Tibial artery (tissue), 4 donors: ENCODE measurements at places on chromosomes 6 and 20.

DNA sequence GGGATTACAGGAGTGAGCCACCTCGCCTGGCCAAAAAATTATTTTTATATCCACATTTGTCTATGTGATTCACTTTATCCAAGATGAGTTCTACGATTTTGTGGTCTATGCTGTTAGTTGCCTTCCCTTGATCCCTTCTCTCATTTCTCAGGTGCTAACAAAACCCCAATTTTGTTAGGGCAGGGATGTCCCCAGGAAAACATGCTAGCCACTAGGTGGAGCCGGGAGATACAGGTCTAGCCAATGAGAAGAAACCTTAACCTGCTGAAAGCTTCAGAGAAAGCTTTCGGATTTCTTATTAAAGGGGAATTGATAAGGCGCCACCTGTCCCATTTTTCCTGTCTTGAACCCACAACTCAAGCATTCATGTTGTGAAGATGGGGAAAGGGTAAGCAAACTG, 167.4 kb upstream of the OLIG3 start:
- peak; percentile 24 for DNase-seq

DNA sequence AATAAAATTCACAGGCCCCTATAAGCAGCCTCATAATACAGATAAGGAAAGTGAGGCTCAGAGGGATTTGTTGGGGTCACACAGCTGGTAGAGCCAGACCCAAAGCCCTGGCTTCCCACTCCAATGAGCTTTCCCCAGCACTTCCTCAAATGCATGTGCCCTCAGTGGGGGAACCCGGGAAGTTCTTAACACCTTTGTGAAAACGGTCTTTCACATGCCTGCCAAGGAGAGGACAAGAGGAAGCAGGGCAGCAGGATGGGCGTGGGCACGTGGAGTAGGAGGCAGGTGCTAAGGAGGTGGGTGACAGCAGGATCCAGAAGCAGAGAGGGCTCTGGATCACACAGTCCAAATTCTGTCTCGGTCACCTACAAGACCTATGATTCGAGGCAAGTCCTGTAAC, 598 bp downstream of the PI16 start:
- DNase-seq: no peak

GRCh38 chr6:45663251-45664221, 285.8 kb upstream of the SUPT3H start:
- DNase-seq: no peak

DNA sequence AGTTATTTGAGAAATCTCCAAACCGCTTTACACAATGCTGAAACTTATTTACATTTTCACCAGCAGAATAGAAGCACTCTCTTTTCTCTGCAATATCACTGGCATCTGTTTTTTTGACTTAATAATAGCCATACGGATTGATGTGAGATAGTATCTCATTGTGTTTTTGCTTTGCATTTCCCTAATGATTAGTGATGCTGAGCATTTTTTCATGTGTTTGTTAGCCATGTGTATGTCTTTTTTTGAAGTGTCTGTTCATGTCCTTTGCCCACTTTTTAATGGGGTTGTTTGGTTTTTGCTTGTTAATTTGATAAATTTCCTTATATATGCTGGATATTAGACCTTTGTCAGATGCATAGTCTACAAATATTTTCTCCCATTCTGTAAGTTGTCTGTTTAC, 73.6 kb downstream of the FBXO5 start:
- DNase-seq: no peak

DNA sequence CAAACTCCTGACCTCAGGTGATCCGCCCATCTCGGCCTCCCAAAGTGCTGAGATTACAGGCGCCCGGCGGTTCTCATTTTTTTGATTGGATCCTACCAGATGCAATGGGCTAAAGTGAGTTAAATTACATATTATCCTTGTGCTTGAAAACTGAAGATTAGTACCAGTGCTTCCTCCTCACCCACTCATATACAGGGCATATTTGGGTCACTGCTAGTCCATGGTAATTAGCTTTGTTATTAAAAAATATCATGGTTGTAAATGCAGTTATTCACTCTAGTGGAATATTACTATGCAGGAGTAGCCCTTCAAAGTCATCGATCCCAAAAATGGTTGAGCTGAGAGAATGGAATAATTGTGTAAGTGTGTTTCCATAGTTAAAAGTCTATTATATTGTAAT, 26.5 kb downstream of the ZNF292 start:
- no peak for DNase-seq

DNA sequence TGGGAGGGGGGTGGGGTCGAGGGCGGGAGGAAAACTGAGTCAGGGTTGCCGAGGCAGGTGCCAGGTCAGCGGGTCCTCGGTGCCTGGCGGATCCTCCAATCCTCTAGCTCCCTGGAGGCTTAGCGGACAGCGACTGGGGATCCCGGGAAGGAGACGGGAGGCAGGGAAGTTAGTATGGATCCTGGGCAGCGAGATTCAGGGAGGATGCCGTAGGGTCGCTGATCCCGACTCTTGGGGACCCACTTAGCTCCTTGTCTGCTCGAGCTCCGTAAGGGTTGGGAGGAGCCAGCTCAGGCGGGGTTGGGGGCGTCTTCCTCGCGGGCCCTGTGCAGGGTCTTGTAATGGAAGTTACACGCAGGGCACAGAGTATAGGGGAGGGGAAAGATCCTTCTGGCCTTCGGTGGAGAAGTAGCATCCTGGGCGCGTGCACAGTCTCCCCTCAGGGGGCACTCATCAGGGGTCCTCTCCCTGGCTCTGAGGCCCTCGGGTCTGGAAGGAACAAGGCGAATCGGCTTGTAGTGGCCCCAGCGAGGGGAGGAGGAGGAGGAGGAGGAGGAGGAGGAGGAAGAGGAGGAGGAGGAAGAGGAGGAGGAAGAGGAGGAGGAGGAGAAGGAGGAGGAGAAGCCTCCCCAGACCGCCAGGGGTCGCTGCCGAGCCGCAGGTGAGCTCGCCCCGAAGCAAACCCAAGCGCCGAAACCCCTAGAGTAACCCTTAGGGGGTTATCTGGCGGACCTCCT, 6.4 kb upstream of the SLC12A5 start:
- no peak for DNase-seq

- DNase-seq: no peak
These were observed 21.1 kb downstream of the GCLC start for GRCh38 chr6:53523511-53524454.

- no peak for DNase-seq
These were observed 36.8 kb downstream of the GNAS start for GRCh38 chr20:58889334-58889760.

GRCh38 chr20:45938727-45939438, 4.4 kb downstream of the PCIF1 start:
- DNase-seq: no peak

DNA sequence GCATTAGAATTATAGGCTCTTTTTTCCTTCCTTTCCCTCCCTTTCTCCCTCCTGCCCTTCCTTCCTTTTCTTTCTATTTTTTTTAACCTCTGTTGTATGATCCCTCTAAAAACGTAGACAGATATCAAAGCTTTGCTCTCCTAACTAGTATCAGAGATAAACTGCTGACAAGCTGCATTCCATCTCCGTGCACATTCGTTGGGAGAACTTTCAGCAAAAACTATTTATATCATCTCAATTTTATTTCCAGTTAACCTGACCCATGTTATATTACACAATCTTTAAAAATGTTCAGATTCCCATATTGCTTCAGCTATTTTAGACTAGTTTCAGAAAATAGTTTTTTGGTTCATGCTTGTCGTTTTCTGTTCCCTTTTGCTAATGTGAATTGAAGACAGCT, 47.3 kb downstream of the RNF217 start:
- no peak for DNase-seq

GRCh38 chr20:57794600-57795341, 85.0 kb upstream of the PMEPA1 start:
- no peak for DNase-seq

GRCh38 chr6:148935705-148936435, 189.0 kb downstream of the UST start:
- no peak for DNase-seq

DNA sequence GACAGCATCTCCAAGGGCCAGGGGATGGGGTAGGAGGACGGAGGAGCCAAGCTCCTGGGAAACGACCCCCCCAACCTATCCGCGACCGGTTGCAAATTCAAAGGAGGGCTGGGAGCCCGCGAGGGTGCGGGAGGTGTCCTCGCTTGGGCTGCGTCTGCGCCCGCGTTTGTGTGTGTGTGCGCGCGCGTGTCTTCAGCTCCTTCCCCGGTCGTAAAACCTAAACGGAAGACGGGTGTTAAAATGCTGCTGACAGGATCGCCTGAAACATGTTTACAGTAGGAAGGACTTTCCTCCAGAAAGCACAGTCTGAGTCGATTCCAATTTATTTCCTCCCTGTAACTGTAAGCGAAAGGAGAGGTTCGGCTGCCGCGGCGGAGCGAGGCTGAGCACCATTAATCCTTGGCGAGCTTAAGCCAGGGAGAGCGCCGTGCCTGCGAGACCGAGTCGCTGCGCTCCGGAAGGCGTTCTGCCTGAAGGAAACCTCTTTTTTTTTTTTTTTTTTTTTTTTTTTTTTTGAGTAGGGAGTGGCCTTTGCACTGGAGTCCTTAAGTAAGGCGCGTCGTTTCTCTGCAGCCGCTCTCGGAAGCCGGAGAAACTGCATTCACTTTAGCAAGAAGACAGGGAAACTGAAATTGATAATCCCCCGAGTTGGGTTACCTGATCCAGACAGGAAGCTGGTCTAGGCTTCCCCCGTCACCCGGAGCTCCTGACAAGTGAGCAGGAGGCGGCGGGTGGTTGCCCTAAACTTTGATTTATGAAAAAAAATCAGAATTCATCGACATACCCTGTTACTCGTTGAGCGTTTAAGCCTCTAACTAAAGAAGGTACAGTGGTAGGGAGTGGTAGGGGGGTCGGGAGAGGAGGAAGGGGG, 4.8 kb upstream of the SOX4 start:
- DNase-seq: peak; percentile 62

DNA sequence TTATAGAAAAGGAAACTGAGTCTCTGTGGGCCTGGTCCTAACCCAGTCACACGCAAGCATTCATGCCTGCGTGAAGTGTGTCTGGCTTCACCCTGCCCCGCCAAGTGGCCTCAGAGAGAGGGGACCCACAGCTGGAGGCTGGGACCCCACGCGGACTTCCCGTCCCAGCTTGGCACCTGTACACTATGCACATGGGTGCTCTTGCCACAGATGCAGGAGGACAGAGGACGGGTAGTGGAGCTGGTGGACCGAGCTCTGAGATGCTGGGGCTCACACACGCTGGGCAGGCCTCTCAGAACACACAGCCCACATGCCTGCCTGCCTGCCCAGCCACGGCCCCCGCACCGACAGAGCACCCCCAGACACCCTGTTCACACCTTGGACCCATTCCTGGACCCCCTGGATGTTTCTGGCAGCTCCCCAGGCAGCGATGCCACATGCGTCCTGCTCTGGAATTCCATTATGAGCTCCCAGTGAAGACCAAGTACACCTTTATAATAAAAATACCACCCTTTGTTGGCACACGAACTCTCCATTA, 24.9 kb upstream of the SMOC2 start:
- DNase-seq: no peak

DNA sequence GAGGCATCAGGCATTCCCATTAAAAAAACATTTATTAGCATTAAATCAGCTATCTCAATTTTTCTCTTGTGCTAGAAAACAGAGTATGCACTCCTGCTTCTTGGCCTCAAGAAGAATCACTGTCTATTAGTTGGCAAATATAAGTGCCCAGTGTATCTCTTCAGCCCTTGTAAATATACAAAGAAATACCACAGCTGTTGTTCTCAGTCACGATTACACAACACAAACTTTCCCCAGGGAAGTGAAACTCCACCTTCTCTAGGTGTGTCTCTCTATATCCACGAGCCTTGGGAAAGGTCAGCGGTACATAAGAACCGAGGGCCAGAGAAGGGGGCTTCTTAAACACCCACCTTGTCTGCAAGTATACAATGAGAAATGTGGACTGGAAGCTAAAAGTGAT, 194.7 kb downstream of the PKHD1 start:
- DNase-seq: no peak
